ENCODE measurements at places on chromosomes 3 and 15.
A peak's percentile ranks its signal among the peaks of the same experiment; 100 is the strongest.

DNA sequence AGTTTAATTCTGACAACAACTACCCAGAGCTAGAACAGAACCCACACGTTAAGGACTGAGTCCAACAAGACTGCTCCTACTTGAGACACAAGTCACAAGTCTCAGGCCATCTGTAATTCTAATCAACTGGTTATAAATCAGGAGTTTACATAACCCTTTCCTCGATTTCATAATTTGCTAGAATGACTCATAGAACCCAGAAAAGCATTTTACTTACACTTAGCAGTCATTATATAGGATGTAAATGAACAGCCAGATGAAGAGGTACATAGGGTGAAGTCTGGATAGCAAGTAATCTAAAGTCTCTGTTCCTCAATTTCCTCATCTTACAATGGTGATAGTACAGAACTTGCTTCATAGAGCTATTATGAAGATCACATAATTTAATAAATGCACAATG lies 1018.2 kb downstream of the DIPK2A start:
- DNase-seq: no peak

DNA sequence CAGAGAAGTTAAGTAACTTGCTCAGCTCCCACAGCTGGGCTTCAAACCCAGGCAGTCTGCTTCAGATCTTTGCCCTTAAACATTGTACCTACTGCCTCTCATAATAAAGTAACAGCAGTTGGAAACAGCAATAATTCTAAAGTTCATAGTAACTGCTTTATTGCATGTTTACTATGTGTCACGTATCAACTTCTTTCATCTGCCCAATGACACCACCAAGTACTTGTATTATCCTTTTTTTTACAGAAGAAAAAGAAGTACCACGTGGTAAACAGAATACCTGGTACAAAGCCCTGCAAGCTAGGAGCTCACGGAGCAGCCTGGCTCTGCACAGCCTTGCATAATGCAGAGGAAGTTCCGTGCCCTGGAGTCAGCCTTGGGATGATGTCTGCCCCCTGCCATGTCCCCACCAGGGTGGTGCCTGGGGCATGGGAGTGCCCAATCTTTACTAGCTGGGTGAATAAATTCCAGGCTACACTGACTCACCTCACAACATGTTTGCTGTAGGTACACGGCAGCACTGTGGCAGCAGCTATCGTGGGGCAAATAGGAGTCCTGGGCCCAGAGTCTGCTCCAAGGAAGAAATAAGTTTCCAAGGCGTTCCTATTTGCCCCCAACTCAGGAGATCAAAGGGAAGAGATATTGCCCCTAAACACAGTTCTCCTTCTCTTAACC lies 77.2 kb downstream of the LDHAL6B start:
- DNase-seq: no peak

DNA sequence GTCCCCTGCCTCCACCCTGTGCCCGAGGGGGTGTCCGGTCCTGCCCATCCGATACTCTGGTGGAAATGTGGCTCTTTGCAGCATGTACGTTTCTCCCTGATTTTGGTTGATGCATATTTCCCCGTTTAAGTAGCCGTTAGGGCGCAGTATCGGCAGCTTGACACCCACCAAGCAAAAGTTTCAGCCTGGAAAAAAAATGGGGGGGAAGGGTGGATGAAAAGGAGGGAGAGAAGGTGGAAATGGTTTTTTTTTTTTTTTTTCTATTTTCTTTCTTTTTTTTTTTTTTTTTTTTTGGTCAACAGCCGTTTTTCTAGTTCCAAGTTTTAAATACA lies 1.3 kb downstream of the RAP2B start:
- no peak for DNase-seq

DNA sequence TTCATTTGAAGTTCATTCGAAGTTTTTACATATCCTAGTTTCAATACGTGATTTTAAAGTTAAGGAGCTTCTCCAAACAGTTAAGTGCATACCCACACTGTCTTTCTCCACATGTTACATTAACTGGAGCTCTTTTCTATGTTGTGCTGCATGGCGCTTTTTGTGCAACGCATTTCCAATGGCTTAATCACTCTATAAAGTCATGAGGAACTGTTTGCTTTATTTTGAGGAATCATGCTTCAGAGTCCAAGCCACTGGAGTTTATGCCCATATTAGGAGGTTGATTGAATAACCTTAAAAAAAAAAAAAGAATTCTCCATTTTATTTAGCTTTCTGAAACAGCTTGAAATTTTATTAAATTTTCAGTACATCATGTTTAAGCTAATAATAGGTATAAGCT lies 109.4 kb upstream of the MBNL1 start:
- no peak for DNase-seq

GRCh38 chr3:52763466-52763865 lies 7.3 kb downstream of the NEK4 start:
- DNase-seq: no peak

GRCh38 chr3:153070511-153070868 lies 91.5 kb upstream of the RAP2B start:
- DNase-seq: no peak

DNA sequence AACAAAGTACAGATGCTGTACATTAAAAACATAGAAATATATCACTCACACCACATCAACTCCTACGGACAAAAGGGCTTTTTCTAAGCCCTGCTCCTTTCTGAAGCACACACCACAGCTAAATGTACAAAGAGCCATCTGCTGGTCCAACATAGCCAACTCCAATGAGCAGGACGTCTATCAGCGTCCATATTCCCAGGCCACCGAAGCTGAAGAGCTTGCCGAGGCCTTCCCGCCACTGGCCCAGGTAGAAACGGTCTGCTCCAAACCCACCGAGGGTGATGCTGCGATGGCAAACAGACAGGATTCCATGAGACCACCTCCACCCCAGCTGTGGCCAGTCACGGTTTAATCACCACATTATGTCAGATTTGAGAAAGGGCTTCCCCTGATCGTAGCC lies 9.8 kb downstream of the TM2D3 start:
- no peak for DNase-seq

DNA sequence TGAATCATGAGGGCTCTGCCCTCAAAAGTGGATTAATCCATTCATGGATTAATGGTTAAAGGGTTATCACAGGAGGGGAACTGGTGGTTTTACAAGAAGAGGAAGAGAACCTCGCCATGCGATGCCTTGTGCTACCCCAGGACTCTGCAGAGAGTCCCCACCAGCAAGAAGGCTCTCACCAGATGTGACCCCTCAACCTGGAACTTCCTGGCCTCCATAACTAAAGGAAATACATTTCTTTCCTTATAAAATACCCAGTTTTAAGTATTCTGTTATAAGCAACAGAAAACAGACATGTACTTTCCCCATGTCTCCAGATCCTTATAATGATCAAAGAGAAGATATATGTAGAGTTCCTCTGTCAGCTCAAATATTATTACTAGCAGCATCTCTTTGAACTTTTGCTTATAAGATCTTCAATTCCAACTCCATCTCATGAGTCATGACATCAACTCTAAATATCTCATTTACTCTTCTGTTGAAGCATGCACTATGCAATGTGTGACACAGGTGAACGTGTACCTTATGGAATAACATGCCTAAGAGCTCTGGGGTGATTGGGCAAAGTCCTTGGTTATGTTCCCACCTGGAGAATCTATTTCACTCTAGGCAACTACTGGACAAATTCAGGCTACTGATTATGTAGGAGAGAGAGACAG lies 37.5 kb upstream of the ZBTB38 start:
- no peak for DNase-seq

- DNase-seq: no peak
Observed at GRCh38 chr3:157351981-157352380, 84.7 kb upstream of the PTX3 start.

GRCh38 chr15:31326875-31327668 lies 437 bp downstream of the KLF13 start:
- DNase-seq: no peak

- no peak for DNase-seq
Observed at GRCh38 chr3:62233065-62233464, 140.3 kb downstream of the FEZF2 start.

DNA sequence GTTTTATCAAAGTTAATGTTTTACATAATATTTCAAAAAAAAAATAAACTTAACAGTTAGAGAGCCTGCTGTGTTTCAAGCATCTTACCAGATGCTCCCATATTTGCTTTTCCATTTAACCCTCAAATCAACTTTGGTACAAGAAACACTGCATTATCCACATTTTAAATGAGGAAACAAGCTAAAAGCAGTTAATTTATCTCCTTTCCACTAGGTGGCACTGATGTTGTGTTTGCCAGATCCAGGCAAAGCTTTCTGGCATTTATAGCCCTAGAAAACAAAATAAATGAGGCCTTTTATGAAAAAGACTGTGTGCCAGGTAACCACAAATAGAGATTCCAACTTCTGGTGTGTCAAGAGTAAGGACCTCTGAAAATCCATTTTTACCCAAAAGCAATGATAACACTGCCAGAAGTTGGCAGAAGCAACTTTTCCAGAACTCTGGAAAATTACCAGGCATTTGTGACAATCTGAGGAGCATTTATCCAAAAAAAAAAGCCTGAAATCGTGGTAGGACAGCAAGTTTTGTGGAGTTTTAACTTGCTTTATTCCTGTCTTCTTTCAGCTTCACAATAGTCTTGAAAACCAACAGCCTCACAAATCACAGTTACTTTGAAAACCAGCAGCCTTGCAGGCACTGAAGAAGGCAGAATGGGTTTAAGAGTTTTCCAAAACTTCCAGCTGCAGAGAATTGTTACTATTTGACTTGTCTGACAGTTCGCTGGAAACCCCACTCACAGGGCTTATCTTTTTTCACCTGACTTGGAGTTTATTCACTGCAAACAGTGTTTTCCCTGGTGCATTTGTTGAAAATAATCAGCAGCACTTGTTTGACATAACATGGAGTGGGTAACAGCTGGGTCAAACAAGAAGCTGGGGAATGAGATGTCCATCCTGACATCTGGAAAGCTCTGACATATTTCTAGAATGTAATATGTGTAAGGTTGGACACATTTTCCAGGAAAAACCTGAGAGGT lies 9.2 kb downstream of the FAM162A start:
- peak; percentile 16 for DNase-seq

DNA sequence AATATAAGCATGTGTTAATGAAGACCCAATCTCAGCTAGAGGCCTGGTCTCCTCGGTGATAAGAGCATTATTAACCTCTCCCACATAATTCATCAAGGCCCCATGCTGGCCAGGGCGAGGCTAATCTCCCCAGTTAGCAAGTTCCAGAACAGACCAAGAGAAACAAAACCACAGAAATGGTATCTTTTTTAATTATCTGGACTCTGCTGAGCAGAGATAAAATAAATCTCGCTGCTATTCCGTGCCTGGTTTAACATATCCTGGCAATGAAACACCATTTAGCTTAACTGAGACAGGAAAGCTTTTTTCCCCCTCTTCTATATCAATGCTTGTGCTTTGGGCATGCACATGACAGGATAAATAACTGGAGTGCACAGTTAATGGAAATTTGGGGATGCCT lies 72.5 kb upstream of the ARHGEF3 start:
- no peak for DNase-seq

DNA sequence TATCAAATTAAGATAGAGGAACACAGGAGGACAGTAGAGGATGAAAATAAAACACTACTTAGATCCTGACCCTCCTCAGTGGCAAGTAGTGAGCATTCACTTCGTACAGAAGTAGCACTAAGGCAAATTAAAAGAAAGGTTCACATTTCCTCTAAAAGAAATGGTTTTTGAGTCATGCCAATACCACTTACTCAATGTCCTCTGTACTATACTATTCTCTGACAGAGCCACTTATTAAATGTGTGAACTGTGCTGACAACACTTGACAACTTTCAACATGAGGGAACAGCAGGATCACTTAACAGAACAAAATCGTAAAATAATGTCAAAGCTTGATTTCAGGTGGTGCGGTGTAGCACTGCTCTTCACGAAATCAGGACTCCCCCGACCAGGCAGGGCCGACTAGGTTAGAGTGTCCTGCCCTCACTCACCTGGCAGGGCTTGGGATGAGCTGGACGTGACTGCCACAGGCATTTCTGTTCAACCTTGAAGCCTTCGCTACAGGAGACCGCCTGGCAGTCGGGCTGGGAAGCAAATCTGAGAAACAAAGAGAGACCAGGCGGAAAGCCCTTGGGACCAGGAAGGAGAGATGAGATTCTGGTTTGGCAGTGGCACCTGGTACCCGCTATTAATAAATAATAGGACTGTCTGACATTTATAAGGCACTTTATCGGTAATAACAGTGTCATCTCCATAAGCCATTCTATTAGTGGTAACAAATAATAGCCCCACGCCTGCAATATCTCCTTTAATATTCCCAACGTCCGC lies 611 bp upstream of the SLC27A2 start:
- no peak for DNase-seq

DNA sequence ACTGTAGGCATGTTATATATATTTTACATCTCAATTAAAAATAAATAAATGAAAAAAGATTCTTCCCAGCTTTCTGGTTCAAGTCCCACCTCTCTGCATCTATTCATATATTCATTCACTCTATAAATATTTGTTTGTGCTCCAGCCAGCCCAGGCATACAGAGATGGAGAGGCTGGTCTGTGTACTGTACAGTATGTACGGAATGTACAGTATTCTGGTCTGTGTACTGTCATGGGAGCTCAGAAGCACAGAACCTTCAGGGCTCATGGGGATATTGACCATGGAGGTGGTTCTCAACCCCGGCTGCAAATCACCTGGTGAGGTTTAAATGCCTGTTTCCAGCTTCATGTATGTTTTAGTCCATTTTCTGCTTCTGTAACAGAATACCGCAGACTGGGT lies 13.8 kb downstream of the CORO2B start:
- no peak for DNase-seq

GRCh38 chr15:93252780-93253179 lies 163.8 kb upstream of the RGMA start:
- DNase-seq: no peak

DNA sequence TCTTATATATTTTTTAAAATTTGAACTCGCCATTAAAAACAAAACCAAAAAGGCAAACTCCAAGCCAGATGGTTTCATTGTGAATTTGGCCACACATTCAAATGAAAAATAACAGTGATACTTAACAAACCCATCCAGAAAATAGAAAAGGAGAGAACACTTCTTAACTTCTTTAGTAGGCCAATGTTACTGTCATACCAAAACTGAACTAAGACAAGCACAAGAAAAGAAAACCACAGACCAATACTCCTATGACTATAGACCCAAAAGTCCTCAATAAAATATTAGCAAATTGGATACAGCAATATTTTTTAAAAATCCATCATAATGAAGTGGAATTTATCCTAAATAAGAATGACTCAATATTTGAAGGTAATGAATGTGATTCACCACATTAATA lies 73.5 kb upstream of the ALDH1A3 start:
- no peak for DNase-seq

DNA sequence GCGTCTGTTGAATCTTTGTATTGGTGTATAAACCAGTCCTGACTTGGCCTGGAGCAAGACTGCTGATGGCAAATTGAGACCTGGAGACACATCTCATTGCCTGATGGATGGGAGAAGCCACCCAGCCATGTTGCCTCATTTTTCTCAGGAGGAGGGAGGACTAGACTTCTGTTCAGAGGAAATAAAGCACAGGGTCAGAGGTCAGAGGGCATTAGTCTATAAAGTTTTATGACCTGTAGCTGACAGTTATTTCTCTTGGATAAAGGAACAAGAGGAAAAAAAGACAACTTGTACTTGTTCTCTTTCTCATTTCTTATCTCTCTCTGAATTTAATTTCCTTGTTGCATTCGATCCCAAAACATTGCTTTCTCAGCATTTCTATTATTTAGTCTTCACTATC lies 775.9 kb downstream of the SQOR start:
- no peak for DNase-seq

GRCh38 chr3:85796140-85796539 lies 837.4 kb downstream of the CADM2 start:
- DNase-seq: no peak

Measured in DMS153 (cell line).